ENCODE measurements at places on chromosomes 12 and 14.

- no peak for DNase-seq
Observed at GRCh38 chr12:5650829-5651461, 219.0 kb downstream of the NTF3 start.

DNA sequence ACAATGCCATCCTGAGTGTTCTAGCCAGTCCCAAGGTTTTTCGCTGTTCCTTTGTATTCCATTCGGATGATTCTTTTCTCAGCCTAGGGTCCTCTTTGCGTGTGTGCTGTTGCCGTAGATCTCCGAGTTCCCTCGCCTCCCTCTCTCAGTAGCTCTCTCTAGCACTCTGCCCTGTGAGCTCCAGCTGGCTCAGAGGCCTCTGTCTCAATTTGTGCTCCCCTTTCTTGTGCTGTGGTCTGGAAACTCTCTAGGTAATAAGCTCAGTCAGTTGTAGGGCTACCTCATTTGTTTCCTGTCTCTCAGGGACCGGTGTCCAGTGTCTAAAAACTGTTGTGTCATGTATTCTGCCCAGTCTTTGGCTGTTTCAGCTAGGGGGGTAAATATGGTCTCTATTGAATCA, 179.3 kb downstream of the PCNX1 start:
- DNase-seq: no peak

DNA sequence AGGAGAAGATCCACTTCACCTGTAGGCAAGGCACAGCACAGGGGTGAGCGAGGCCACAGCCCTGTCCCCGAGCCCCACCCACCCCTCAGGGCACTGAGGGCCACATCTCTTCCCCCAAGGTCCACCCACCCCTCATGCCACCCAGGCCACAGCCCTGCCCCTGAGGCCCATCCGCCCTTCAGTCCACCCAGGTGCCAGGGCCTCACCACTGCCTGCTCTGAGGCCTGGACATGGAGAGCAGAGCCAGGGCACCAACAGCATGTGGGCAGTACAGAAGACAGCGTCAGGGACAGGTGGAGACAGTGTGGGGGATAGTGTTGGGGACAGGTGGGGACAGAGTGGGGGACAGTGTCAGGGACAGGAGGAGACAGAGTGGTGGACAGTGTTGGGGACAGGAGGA, 138.3 kb downstream of the TMEM121 start:
- DNase-seq: no peak

GRCh38 chr12:105674871-105675699, 344.6 kb downstream of the C12orf75 start:
- DNase-seq: no peak

DNA sequence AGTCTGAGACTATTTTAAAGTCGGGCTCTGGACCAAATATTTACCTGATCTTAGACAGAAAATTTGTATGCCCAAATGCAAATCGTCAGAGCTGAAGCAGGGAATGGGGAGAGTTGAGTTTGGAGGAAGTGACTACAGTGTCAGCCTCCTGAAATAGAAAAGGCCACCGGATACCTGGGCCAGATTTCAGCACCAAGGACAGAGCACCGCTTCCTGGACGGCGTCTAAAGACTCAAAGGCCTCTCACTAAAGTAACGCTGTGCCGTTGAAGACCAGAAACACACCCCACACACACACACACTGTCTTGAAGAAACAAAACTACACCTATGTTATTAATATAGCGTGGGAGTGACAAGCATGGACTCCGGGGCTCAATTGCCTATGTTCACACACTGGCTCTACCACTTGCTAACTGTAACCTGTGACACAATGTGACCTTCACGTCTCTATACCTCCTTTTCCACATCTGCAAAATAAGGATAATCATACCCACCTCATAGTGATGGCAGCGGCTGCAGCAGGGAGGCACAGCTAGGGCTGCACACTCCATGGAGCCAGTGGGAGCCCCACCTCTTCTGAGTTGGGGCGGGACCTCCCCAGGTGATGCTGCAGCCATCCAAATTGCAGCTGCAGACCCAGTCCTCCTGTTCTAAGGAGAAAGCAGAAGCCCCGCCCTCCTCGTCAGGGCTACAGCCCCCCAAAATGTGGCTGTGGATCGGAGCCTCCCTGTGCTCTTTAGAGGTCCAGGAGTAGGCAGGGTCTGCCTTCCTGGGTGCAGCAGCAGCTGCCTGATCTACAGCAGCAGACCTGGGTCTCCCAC, 35.6 kb downstream of the KRT76 start:
- DNase-seq: peak; percentile 62
